Suppressor macrophage treated with lipopolysaccharide for 4 hours (primary cell): ENCODE measurements at places on chromosomes 12 and 14.

DNA sequence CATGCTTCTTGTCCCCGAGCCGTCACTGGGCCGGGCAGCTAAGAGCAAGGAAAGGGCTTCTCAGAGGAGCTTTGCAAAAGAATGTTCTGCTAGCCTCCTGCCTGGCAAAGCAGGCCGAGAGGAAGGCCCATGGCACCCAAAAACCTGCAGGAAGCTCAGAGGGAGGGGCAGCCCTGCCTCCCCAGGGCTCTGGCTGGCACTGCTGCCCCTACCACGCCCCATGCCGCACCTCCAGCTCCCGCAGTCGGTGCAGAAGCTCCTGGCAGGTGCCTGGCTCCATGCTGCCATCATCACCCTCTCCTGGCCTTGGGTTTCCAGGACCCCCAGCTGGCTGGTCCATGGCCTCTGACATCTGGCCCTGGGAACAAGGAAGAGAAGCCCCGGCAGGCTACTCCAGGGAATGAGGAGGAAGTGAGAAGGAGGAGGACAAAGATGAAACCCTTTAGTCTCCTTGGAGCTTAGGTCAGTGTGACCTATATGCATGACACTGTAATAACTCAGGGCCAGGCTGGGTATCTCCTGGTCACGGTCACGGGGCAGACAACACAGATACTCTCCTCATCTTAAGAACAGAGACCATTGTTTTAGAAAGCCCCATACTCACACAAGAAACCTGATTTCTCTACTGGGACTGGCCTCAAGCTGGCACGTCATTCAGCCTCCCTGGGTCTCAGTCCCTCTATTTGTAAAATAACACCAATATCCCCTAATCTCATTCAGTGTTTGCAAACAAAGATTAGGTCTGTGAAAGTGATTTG lies 24.3 kb downstream of the NCKAP5L start:
- no peak for DNase-seq

DNA sequence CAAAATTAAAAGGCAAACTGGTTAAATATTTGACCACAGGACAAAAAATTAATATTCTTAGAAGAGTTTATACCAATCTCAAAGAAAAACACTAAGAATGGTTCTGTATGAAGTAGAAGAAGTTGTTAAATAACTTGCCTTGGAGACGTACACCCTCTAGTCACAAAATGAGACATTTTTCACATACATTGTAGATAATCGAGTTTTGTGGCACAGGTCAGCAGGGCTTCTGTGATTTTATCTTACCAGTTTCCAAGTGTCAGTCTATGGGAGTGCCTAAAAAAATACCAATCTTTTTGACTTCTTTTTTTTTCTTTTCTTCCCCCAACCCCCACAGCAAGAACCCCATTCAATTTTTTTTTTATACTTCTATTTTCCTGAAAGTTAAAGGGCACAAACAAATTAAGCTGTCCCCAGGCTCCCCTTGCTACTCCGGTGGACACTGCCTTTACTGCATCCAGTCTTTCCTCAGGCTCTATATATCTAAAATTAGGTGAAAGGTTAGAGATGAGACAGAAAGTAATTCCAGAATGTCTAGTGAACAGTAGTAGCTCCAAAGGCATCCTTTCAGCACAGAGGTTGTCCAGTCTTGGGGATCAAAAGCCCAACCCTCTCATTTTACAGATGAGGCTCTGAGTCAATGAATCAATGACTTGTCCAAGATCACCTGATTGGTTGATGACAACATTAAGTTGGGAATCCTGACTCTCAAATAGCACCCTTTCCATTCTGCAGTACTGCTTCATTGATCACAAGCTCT lies 6.2 kb downstream of the LIMA1 start:
- DNase-seq = no peak

DNA sequence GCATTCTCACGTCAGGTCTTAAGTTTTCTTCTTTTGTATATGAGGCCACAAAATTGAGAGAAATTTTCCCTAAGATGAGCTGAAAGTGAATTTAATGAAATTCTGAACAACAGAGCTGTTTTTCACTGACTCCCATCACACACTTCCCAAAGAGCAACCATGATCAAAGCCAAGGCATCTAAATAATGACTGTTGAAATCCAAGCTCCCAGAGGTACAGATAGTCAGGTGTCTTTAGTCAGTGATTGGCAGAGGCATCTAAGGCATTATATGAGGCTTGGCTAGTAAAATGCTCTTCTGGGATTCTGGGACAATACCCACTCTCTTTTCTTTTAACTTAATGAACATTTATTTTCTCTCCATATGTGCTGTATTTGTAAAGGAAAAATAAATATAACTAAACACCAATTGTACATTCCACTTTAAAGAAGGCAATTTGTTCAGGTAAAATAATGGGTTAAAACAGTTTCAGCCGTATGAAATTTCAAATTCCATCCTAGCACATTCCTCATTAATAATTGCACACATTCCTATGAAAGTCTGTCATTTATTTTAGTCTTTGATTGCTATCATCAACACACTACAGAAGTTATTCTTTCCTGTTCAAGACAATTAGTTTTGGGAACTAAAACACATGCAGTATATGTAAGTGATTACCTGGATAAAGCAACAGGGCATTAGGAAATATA lies 871 bp upstream of the SSTR1 start:
- no peak for DNase-seq

- no peak for DNase-seq
Observed at GRCh38 chr12:103268831-103269514, 226.8 kb downstream of the C12orf42 start.

GRCh38 chr12:47975036-47975620 lies 11.7 kb downstream of the TMEM106C start:
- no peak for DNase-seq

GRCh38 chr12:66945189-66945817 lies 266.4 kb upstream of the GRIP1 start:
- no peak for DNase-seq

GRCh38 chr14:63616015-63616414 lies 25.7 kb downstream of the WDR89 start:
- DNase-seq = no peak

- no peak for DNase-seq
Observed at GRCh38 chr12:106602076-106602475, 19.3 kb downstream of the RFX4 start.

DNA sequence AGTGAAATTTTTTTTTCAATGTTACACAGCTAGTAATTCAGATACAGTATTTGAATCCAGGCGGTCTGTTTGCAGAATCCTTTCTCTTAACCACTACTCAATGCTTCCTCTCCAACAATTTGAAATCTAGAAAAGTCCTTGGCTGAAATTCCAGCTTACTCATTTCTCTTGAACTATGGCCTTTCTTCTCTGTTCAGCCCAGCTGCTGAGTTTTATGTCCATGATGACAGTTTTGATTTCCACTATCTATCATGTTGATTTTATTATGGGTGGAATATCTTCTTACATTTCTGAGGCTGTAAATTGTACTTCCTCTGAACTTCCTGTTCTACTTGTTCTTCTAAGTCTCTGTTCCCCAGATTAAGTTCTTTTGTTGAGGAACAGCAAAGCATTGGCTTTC lies 315.3 kb downstream of the DIO2 start:
- DNase-seq = no peak

DNA sequence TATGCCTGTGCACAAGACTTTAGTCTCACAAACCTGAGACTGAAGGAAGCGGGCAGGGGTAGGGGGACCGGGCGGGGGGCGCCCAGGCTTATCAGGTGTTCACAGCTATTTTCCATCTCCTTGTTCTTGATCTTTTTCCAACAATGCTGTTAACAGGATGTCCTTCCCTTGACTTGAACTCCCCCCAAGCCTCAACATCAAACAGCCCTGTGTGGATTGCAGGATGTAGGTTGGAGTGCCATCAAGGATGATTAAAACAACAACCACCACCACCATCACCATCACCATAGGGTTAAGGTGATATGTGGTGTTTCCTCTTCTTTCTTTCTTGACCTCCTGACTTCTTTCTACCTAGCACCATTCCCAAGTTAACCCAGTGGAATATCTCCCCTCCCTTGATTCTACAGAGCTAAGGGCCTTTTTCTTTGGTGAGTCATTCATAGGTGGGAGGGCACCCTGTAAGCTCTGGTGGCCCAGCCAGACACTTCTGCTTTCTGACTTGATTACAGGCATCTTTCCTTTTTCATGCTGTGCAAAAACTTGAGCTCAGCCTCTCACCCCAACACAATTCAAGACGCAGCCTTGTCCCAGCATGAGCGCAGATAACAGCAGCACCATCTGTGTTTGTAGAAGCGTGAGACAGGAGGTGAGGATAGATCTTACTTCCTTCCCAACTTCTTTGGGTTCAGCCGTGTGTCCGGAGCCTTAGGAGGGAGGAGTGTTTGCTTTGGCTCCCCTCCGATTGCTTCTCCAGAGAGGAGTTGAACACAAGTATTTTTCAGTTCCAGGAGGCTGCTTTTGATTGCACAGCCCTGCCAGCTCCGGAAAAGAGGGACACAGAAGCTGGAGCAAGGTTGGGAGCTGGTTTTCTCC lies 26.8 kb downstream of the FLVCR2 start:
- DNase-seq = peak; percentile 75

- no peak for DNase-seq
Observed at GRCh38 chr14:63855281-63855680, 2.5 kb downstream of the SYNE2 start.

GRCh38 chr12:10457760-10458159 lies 4.6 kb upstream of the KLRC1 start:
- DNase-seq = no peak

GRCh38 chr12:53056901-53057300 lies 7.0 kb downstream of the TNS2 start:
- DNase-seq = no peak

- no peak for DNase-seq
Observed at GRCh38 chr12:64407342-64408223, 3.4 kb downstream of the XPOT start.

- no peak for DNase-seq
Observed at GRCh38 chr12:128852026-128852698, 1.1 kb upstream of the GLT1D1 start.
